ENCODE measurements at places on chromosomes 2 and 18.

- DNase-seq, result no peak
Measured at GRCh38 chr18:58544179-58544578, 84.7 kb downstream of the ALPK2 start.

DNA sequence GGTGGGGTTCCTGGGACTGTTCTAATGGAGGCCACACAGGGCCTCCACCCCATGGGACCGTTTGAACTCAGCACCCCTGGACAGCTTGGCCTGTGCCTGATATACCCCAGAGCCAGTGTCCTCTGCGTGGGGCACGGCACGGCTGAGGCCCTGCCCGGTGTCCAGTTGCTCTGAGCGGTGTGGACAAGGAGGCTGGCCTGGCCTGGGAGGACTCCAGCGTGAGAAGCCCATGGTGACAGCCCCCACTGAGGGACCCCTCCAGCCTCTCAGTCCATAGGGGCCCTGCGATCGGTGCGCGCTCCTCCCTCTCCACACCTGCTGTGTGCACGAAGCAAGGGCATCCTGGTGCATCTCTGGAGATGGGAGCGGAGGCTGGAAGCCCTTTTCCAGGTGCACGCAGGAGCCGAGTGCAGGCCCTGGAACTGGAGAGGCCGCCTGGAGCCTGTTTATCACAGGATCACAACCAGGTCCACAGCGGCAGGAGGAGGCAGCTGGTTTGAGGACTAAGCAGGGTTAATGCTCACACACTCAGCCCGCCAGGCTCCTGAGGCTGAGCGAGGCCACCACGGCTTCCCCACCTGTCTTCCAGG, 120.2 kb downstream of the PTGR3 start:
- DNase-seq, result no peak

DNA sequence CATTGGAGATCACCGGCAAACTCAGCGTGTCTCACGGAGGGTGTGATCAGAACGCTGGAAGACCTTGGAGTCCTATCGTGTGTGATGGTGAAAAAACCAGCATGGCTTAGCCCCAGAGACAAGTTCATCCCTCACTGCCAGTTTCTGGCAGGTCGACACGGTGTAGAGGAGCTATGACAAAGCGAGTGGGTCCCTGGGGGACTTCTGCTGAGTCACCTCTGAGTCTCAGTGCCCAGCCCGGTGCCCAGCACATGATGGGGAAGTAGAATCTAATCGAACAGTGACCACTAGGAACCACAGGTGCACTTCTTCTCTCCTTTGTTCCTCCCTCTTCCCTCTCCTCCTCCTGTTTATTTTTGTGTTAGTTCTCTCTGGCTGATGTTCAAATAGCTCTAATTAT, 45.9 kb upstream of the KCNF1 start:
- DNase-seq, result no peak

DNA sequence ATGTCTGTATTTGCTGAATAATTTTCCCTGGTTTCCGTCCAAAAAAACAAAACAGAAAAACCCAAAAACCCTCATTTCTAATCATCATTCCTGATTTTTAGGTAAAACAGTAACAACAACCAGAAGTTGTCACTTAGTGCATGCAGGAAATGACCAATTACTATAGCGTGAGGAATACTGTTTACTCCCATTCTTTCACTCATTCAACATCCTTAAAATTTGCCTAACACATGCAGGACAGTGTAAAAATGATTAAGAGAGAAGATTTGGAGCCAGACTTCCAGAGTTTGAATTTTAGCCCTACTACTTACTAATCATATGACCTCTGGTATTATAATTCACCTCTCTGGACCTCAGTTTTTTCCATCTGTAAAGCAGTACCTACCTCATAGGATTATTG, 83.1 kb downstream of the FIGN start:
- DNase-seq, result no peak

Measured in pons (tissue), 1 donor.